ENCODE measurements at places on chromosomes 11 and 22. TPM values are rescaled to one million over a fixed set of nuclear protein-coding genes. Genes with fewer than 3 reads are reported as not detected.

GRCh38 chr11:57637626-57638004, 12.1 kb downstream of the YPEL4 start:
- peak overlapping the region; percentile 67 for H3K4me3 ChIP-seq
- H3K27ac ChIP-seq: peak overlapping the region; percentile 78
- H3K27me3 ChIP-seq: peaks cover 71% of the 10 kb centered on the region
- peaks cover 28% of the 10 kb centered on the region for H3K4me1 ChIP-seq
- no peak for DNase-seq

DNA sequence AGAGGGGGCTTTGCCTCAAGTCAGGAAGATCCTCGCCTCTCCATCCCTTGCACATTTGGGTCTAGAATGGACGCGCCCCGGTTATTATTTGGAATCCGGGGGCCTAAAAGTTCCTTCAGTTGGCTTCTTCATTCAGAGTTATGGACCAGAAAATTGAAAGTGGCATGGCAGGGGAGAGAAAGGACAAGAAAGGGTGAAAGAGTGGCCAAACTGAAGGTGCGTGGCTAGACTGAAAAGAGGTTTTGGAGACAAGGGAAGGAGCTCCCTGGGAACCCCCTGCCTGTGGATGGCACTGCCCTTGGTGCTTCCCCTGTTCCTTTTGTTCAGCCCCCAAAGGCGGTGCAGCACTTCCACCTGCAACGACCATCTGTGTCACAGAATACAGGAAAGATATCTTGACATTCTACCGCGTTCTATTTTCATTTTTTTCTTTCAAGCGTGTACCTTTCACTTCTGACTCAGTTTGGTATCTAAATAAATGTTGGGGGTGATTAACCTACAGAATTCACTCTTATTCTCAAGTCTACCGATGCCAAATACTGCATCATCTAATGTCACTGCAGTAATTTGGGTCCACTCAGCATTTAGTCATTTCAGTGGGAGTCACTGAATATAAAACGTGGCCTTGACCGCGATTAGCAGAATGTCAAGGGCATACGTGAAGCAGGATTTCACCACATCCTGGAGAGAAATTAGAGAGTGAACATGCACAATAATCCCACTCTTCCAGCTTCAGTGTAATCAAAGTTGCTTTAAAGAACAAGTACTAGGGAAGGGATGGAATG, 88.1 kb upstream of the ARHGAP32 start:
- H3K4me3 ChIP-seq: peak overlapping the region; percentile 59
- H3K4me1 ChIP-seq: peaks cover 27% of the 10 kb centered on the region
- no peak overlapping the region for H3K27ac ChIP-seq
- no peaks in the 10 kb centered on the region for H3K36me3 ChIP-seq
- H3K27me3 ChIP-seq: peaks cover 14% of the 10 kb centered on the region

Gene TRPC6
- 6.6 TPM for total RNA-seq

Gene SCGB1C1
- not detected for total RNA-seq

Gene SSRP1
- total RNA-seq: 50.4 TPM

DNA sequence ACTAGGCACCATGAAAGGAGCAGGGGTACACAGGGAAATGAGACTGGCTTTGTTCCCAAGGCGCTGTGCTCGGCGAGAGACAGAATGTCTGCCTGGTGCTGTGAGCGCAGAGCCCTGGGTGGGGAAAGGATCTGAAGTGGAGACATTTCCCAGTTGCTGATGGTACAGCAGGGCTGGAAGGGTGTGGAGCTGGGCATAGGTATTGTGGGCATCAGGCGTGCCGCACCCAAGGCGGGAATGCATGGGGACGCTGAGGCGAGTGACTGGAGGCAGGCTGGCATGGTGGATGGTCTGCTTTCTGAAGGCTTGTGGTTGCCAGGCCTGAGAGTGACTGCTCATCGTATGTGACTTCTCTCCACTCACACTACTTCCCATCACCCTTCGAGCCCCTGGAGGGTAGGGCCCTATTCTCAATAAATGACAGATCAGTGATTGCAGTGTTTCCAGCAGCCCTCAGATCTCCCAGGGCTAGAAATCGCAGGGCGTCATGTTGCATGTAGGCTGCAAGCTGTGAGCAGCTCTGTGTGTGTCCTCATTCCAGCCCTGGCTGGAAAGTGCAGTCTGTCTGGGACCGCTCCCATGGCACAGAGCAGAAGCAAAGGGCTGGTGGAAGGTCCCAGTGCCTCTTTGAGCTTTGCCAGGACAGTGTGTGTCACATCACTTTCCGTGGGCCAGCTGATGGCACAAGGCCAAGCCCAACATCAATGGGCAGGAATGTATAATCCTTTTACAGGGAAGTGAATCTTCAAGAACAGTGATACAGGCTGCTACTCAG, 67.7 kb downstream of the TBC1D22A start:
- H3K27ac ChIP-seq: no peak overlapping the region
- H3K27me3 ChIP-seq: no peaks in the 10 kb centered on the region
- H3K4me3 ChIP-seq: no peak overlapping the region
- peaks cover 6% of the 10 kb centered on the region for H3K4me1 ChIP-seq
- peak; percentile 72 for DNase-seq
- peaks cover 73% of the 10 kb centered on the region for H3K36me3 ChIP-seq

Gene NARS2
- 13.0 TPM for total RNA-seq

Gene OR52H1
- 0.44 TPM for total RNA-seq

Gene C1QTNF4
- total RNA-seq: 0.93 TPM

DNA sequence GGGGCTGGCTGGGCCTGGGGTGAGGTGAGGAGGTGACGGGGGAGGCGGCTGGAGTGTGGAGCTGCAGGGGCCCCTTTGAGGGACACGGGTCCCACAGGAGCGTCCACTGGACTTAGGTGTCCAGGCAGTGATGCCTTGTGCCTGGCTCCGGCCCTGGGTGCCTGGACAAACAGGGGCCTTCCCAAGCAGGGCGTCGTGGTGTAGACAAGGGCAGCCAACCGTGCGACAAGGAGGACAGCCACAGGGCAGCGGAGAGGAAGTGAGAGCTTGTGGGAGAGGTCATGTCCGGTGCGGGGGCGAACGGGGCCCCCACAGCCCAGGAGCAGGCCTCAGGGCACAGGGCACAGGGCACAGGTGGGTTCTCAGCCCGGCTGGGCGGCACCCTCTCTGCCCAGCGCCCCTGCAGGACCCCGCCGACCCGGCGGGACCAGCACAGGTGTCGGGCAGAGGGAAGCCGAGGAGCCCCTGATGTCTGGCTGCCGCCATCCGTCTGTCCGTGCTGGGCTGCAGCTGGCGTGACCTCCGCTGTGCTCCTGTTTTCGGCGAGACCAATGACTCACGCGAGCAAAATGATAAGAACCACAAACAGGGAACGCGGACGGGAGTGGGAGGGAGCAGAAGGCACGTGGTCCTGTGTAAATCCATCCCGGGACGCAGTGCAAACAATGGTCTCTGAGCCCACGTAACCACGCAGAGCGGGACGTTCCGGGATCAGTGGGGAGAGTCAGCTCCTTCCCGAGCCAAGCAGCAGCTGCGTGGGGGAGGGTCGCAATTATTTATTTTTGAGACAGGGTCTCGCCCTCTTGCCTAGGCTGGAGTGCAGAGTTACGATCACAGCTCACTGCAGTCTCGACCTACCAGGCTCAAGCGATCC, 49.1 kb upstream of the A4GALT start:
- H3K36me3 ChIP-seq: no peaks in the 10 kb centered on the region
- no peak overlapping the region for H3K27ac ChIP-seq
- peak overlapping the region; percentile 54 for H3K4me3 ChIP-seq
- peak; percentile 89 for DNase-seq
- no peaks in the 10 kb centered on the region for H3K27me3 ChIP-seq

GRCh38 chr22:32646476-32646875, 155.0 kb upstream of the TIMP3 start:
- H3K27me3 ChIP-seq: no peaks in the 10 kb centered on the region
- H3K4me1 ChIP-seq: no peaks in the 10 kb centered on the region
- no peak for DNase-seq
- H3K27ac ChIP-seq: no peak overlapping the region
- no peaks in the 10 kb centered on the region for H3K36me3 ChIP-seq

Gene PHLDB1
- total RNA-seq: 34.7 TPM

DNA sequence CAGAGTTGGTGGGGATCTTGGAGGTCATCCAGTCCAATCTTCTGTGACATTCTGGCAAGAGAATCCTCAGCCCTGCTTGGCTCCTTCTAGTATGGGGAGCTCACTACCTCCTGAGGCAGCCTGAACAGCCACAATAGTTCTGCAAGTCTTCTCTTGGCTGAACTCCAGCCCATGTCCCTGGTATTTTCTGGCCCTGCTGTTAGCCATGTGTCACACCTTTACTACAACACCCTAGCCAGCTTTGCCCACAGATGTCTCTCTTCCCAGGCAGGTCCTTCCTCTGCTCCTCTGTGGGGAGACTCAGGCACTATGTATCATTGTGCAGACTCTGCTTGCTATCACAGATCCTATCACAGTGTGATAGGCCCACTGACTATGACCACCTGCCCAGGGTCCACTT, 297.7 kb downstream of the CTTN start:
- no peaks in the 10 kb centered on the region for H3K27me3 ChIP-seq
- H3K4me1 ChIP-seq: no peaks in the 10 kb centered on the region
- H3K4me3 ChIP-seq: no peak overlapping the region
- no peaks in the 10 kb centered on the region for H3K36me3 ChIP-seq
- H3K27ac ChIP-seq: no peak overlapping the region

Gene SLC5A4
- total RNA-seq: 2.0 TPM

- no peaks in the 10 kb centered on the region for H3K27me3 ChIP-seq
- no peaks in the 10 kb centered on the region for H3K36me3 ChIP-seq
- H3K4me1 ChIP-seq: peaks cover 3% of the 10 kb centered on the region
These were observed 22.2 kb downstream of the OR56B4 start for GRCh38 chr11:6129635-6130034.

DNA sequence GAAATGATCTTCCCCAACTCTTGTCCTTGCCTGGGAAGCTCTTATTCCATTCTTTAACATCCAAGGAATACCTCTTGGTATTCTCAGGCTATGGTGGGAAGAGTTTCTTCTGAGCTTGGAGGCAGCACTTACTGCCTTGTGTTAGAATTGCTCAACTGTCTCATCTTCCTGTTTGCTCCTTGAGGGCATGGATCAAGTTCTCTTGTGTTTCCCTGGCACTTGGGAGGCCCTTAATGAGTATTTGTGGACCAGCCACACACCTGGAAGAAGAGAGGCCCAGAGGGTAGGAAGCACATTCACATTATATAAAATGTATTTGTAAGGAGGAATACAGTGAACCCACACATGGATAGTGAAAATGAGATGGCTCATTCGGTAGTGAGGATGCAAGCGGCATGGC, 3.4 kb upstream of the SORL1-AS1 start:
- no peak for DNase-seq
- H3K36me3 ChIP-seq: no peaks in the 10 kb centered on the region
- H3K4me1 ChIP-seq: no peaks in the 10 kb centered on the region
- H3K4me3 ChIP-seq: peak overlapping the region; percentile 2
- no peaks in the 10 kb centered on the region for H3K27me3 ChIP-seq
- no peak overlapping the region for H3K27ac ChIP-seq

DNA sequence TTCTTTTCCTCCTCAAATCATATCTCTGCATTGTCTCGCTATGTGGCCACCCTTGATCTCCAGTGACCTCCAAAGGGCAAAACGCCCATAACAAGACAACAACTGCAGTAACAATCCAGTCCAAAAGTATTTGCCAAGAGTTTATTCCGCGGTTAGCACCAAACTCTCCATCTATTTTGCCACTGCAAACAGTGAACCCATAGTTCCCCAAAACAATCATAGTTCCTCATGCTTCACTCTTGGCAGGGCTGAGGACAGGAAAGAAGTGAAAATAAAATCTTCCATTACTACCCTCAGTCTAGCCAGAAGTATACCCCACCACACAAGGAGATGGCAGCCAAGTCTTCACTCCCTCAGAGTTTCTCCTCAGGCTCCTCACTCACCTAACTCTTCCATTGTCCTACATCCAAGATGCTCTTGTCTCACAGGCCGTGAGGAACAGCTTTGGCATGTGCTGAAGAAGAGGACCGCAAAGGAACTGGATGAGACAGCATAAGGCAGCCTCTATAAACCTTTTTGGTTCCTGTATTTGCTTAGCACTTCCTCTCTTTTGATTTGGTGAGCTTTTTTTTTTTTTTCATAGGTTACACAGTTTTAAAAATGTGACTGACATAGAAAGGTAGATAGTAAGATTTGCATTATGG, at the start of gene LPXN:
TSS of gene LPXN (minus strand) at position 480 of the 644 bp plus-strand sequence. CDS start at position 396, 84 bp downstream.
- H3K27me3 ChIP-seq: no peaks in the 10 kb centered on the region
- no peaks in the 10 kb centered on the region for H3K36me3 ChIP-seq
- DNase-seq: no peak
- peaks cover 50% of the 10 kb centered on the region for H3K4me1 ChIP-seq
- peak within 1 kb of the TSS; percentile 99 for H3K27ac ChIP-seq

- H3K27me3 ChIP-seq: no peaks in the 10 kb centered on the region
- DNase-seq: peak; percentile 66
- H3K4me3 ChIP-seq: no peak overlapping the region
These were observed 4.2 kb downstream of the MRGPRF start for GRCh38 chr11:69008737-69009440.

Gene TNNT3
- 4.9 TPM for total RNA-seq

Gene C11orf16
- total RNA-seq: not detected

DNA sequence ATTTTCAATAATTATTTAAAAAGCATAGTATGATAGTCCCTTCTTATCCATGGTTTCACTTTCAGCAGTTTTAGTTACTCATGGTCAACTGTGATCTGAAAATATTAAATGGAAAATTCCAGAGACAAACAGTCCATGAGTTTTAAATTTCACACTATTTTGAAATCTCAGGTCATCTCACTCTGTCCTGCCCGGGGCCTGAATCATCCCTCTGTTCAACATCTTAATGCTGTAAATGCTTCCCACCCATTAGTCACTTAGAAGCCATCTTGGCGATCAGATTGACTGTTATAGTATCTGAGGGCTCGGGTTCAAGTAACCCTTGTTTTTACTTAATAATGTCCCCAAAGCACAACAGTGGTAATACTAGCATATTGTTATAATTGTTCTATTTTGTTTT, 1509.3 kb downstream of the FAM181B start:
- no peak overlapping the region for H3K4me3 ChIP-seq
- no peaks in the 10 kb centered on the region for H3K36me3 ChIP-seq
- no peaks in the 10 kb centered on the region for H3K4me1 ChIP-seq
- no peaks in the 10 kb centered on the region for H3K27me3 ChIP-seq
- H3K27ac ChIP-seq: no peak overlapping the region
- DNase-seq: no peak

Gene NOX4
- 1.4 TPM for total RNA-seq

DNA sequence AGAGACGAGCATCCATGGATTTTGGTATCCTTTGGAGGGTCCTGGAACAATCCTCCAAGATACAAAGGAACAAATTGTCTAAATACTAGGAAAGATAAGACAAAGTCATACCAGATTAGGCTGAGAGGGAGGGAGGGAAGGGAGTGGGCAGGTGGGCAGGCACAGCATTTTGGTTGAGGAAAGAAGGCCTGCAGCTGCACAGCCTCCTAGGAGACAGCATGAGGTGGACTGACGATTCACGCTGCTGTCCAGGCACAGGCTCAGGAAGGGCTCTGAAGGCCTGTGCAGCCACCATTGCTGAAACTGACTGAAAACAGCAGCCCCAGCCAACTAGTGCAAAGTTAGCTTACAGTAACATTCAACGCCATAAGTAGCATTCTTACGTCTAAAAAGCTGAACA, 64.7 kb downstream of the PACSIN2 start:
- H3K27ac ChIP-seq: no peak overlapping the region
- DNase-seq: no peak
- no peaks in the 10 kb centered on the region for H3K4me1 ChIP-seq

All from spleen (tissue), 13 donors.